ENCODE measurements at places on chromosomes 16 and 17.

DNA sequence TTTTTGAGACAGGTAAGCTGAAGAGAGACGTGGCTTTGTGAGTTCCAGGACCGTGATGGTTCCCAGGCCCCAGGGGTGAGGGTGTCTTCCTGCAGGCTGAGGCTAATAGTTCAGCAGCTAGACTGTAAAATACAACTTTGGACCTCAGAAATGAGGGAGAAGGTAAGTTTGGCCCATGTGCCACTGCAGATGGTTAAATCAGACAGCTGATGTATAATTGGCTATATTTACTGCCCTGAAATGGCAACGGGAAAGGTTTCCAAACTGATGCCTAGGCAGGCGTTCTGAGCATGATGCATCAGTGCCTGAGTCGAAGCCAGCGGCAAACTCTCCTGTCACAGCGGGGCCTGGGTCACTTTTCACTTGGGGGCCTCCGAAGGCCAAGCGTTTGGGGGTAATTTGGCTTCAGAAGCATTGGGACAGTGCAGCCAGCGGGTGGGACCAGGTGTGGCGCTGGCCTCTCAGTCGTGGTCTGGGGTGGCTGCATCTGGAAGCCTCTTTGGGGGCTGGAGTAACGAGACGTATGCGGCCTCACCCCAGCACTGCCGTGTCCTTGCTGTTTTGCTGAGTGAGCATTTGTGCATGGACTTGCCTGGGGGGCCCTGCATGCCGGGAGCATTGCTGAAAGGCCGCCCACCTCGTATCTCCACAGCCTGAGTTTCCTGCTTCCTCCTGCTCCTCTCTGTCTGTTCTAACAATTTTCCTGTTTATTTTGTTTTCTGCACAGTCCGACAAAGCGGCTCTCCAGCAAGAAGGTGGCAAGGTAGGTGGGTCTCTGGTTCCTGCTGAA, 31.2 kb upstream of the CAPN15 start:
- no peak for DNase-seq

GRCh38 chr17:38589462-38590114, 16.2 kb downstream of the SRCIN1 start:
- no peak for DNase-seq

- DNase-seq, result no peak
Observed at GRCh38 chr16:31071861-31072260, 2.2 kb downstream of the ZNF668 start.

DNA sequence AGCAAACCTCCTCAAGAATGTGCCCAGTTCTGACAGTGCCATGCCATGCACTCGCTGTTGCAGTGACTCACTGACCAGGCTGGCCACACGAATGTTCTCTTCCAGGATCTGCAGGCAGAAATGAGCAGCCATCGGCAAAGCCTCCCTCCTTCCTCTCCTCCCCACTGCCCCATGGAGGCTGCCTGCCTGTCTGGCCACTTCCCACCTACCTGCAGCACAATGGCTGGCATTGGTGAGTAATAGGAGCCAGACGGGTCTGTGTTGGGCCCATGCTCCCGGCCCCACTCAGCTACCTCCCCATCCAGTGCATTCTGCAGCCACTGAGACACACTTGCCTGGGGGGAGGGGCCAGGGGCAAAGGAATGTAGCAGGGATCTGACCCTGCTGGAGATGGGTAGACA, 2.8 kb upstream of the MATCAP1 start:
- no peak for DNase-seq

- no peak for DNase-seq
Observed at GRCh38 chr17:72169823-72170222, 49.0 kb downstream of the SOX9 start.

- peak; percentile 88 for DNase-seq
Observed at GRCh38 chr16:85615852-85616606, 2.9 kb downstream of the GSE1 start.

DNA sequence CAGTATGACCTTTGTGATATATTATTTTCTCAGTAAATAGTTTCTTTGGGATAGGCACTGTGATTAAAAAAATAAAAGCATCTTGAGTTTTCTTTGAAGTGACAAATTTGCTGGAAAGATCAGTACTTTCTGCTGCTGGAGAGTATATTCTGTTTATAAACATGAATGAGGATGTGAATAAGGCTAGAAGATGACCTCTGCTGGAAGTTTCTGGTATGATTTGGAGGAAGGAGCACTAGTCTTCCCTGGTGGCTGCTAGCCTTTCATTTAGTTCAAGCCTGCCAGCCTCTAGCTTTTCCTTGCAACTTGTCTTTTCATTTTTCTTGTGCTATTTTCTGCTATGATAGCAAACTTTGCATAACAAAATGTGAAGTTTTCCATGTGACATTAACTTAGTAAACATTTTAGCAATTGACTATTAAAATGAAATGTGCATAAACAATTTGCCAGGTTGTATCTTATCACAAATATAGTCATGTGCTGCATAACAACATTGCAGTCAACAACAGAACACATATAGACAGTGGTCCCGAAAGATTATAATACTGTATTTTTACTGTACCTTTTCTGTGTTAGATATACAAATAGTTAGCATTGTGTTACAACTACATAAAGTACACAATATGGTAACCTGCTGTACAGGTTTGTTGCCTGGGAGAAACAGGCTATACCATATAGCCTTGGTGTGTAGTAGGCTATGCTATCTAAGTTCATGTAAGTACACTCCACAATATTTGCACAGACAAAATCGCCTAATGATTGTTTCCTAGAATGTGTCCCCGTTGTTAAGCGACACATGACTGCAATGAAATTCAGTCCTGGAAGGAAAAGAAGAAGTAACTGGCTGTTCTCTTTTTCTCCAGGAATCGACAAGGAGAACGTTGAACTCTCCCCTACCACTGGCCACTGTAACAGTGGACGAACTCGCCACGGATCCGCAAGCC, 18.1 kb upstream of the RAB11FIP4 start:
- no peak for DNase-seq

Measured in activated CD4-positive, alpha-beta T cell treated with anti-CD3 and anti-CD28 coated beads, Interleukin-2, amount 50 U/mL, for 48 hours (primary cell).